Stimulated activated CD4-positive, alpha-beta T cell treated with anti-CD3 and anti-CD28 coated beads, TNF-alpha, amount 100 ng/mL, for 1 hour (primary cell): ENCODE measurements at places on chromosomes 12 and 14.

DNA sequence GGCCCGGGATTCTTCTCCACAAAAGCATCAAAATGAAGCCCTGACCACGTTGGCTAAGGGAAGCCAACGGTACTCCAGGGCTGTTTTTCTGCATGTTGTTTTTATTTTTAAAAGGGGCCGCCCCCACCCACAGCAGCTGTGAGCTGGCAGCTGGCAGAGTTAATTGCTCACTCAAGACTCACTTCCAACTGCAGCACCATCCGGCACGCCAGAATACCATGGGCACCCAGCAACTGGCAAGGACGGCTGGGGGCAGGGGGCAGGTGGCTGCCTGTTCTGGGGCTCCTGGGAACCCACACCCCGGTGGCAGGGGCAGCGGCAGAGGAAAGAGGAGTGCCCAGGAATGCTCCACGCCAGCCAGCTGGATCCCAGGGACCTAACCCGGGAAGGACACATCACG, 44.3 kb downstream of the NCOR2 start:
- no peak for DNase-seq

- DNase-seq = no peak
Observed at GRCh38 chr12:79250960-79251755, 386.6 kb downstream of the SYT1 start.

DNA sequence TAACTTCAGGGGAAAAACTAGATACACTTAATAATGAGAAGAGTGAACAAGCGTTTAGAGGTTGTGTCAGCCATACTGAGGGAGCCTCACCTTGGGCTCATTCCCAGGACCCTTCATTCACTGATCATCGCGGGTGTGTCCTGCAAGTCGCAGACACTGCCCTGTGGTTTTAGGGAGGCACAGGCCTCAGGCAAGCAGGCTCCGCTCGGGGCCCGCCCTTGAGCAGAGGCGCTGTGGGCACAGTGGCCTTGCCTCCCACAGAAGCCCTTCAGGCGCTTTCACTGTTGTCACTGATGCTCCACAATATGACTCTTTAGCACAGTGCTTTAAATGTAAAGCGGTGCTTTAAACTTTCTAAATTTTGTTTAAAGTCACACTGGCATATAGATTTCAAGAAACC, 67.4 kb downstream of the DDX51 start:
- no peak for DNase-seq

DNA sequence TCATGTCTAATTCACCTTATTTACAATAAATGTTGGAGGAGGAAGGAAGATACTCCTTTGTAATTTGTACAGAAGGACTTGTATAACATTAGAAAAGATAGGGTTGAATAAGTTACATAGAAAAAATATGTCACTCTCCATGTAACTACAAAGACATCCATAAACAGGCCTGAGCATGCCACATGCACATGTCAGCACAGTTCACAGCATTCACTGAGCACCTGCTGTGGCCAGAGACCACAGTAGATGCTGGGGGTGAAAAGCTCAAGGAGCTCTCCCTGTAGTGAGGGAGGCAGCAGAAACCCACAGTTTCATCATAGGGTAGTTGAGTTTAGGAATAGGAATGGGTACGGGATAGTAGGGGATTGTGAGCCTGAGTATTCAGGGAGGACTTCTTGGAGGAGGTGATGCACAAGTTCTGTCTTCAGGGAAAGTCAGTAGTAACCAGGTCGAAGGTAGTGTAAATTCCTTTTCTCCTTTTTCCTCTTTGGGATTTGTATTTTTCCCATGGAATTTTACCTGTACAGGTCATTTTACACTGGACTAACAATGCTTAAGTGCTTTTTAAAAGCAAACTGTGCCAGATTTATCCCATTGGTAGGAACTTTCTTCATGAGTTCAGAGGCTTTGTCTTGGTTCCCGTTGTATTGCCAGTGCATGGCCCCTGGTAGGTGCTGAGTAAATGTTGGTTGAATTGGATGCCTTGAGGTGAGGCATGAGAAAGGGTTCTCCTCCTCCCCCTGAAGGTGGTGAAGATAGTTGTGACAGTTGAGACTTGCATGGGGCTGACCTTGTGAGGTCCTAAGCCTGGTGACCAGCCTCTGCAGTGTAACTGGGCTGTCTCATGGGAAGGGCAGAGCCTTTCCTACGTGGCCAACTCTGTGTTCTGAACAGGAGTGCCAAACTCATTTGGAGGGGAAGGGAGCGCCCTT, 20.2 kb downstream of the PRKCH start:
- no peak for DNase-seq

GRCh38 chr12:168763-169525, 45.0 kb downstream of the SLC6A12 start:
- no peak for DNase-seq

DNA sequence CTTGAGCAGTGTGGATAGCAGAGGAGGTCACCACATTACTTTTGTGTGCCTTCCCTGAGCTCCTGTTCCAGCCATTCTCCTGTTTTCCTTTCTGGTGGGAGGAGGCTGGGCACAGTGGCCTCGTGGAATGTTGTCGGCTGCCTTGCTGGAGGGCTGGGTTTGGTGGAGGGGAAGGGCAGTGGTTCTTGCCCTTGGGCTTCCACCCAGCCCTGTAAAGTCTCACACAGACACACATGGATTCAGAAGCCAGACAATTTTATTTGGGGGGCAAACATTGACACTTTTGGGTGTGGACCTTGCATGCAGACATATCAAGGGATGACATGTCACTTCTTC, 866 bp downstream of the NPFF start:
- no peak for DNase-seq

DNA sequence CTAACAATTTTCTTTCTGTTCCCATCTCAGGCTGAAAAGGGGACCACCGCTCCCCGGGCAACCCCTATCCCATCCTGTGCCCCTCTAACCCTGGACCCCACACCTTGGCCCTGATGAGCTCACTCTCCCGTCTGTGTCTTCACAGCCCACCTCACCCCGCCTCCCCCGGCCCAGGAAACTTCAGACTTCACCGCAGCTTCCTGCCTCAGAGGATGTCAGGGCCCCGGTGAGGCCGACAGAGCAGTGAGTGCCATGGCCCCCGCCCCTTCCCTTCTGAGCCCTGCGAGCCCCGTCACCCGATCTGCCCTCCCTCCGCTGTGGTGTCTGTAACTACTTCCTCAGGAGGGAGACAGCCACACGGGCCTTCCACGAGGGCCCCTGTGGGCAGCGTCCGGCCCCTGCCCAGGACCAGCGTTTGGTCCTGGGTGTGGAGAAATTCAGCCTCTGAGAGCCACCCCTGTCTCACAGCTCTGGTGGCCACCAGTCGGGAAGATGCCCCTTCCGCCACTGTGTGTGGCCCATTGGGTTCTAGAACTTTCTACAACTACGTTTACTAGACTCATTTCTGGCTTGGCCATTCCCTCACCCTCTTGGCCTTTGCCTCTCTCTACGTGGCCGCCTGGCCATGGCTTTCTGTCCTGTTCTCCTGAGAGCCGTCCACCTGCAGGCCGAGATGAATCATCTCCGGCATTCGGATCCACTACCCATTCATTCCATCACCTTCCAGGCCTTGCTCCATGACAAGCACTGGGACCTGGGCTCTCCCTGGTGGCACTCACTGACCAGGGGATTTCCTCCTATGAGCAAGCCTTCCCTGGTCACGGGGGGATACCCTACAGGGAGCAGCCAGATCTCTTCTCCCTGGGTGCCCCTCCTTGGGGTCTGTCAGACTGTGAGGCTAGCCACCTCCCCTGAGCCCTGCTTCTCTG, 3.4 kb downstream of the RHOF start:
- DNase-seq = peak; percentile 86
